Caco-2 (cell line): ENCODE measurements at places on chromosomes 4 and X. TPM values are rescaled to one million over a fixed set of nuclear protein-coding genes. Genes with fewer than 3 reads are reported as not detected.

DNA sequence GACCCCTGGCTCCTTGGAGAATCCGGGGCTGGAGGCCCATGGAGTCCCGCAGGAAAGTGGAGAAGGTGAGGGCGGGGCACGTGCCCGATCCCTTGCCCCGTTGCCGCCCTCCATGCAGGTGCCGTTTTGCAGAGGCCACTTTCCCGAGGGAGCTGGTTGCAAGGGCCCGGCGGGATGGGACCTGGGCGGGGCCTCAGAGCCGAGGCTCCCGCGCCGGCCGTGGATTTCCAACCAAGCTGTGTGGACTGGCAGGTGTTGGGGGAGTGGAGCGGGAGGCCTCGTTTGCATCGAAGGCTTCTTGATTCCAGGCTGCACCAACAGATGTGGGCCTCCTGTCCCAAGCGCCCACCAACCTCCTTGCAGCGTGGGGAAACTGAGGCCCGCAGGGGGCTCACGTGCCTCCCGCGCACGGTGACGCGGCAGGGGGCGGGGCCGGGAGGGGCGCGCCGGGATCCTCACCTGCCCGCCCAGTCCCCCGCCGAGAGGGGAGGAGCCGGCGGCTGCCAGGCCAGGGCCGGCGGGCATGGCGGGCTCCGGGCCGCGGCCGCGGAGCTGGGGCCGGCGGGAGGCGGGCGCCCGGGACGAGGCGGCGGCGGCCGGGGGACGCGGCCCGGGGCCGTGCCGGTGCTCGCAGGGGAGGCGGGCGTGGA, 24.9 kb downstream of the SH3BP2 start:
- H3K27ac ChIP-seq, result peak overlapping the region; percentile 60
- H3K4me1 ChIP-seq, result peaks cover 7% of the 10 kb centered on the region; the same call in 1 of the 2 replicates
- H3K27me3 ChIP-seq, result no peaks in the 10 kb centered on the region
- peak overlapping the region; percentile 71 for H3K4me3 ChIP-seq
- no peaks in the 10 kb centered on the region for H3K36me3 ChIP-seq

DNA sequence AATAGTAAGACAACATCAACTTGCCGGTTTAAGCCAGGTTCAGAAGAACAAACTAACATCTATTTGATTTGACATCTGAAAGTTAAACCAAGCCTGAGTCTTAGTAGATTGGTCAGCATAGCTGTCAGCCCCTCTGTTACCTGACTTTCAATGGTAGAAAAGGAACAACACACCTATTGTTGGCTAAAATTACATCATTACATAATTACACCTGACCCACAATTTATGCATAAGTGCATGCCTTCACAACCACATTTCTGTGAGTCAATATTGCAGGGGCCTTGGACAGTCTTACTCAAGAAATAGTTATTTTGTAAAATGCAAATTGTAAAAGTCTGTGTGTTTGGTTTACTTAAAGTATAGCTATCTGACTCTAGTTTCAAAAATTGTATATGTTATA, 36.2 kb downstream of the EGFL6 start:
- H3K27ac ChIP-seq, result no peak overlapping the region
- H3K4me3 ChIP-seq, result no peak overlapping the region
- no peaks in the 10 kb centered on the region for H3K27me3 ChIP-seq
- H3K36me3 ChIP-seq, result no peaks in the 10 kb centered on the region
- DNase-seq, result no peak
- no peaks in the 10 kb centered on the region for H3K4me1 ChIP-seq

- H3K27ac ChIP-seq, result no peak overlapping the region
- H3K4me1 ChIP-seq, result no peaks in the 10 kb centered on the region
- no peak overlapping the region for H3K4me3 ChIP-seq
- H3K36me3 ChIP-seq, result no peaks in the 10 kb centered on the region; the same call in 1 of the 2 replicates
- DNase-seq, result no peak
Measured at GRCh38 chrX:115949900-115950822, 220.4 kb upstream of the AGTR2 start.

DNA sequence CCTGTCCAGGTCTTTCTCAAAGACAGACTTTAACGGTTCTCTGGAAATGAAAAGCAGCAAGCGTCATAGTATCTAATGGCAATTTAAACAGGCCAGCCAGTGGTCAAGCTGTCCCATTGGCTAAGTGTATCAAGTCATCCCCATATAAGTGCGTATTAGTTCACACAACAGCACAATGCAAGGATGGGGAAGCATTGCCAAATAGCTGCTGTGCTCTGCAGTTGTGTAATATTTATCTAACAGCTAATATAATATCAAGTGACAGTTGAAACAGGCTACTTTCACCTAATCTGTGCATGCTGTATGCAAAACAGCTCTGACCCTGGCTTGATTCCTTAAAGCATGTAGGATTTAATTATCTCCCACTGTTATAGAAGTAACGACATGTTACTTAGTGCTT, 134.8 kb upstream of the PPARGC1A start:
- no peak overlapping the region for H3K27ac ChIP-seq
- no peak overlapping the region for H3K4me3 ChIP-seq
- H3K36me3 ChIP-seq, result no peaks in the 10 kb centered on the region
- no peak for DNase-seq
- no peaks in the 10 kb centered on the region for H3K27me3 ChIP-seq

DNA sequence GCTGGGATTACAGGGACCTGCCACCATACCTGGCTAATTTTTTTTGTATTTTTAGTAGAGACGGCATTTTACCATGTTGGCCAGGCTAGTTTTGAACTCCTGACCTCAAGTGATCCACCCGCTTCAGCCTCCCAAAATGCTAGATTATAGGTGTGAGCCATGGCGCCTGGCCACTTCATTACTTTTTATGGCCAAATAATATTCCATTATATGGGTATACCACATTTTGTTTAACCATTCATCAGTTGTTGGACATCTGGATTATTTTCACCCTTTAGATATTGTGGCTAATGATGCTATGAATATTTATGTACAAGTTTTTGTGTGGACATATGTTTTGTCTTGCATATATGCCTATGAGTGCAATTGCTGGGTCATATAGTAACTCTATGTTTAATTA, 8.6 kb upstream of the FHIP1A start:
- H3K4me3 ChIP-seq, result no peak overlapping the region
- no peak overlapping the region for H3K27ac ChIP-seq
- H3K4me1 ChIP-seq, result no peaks in the 10 kb centered on the region
- no peaks in the 10 kb centered on the region for H3K36me3 ChIP-seq
- H3K27me3 ChIP-seq, result no peaks in the 10 kb centered on the region
- no peak for DNase-seq

DNA sequence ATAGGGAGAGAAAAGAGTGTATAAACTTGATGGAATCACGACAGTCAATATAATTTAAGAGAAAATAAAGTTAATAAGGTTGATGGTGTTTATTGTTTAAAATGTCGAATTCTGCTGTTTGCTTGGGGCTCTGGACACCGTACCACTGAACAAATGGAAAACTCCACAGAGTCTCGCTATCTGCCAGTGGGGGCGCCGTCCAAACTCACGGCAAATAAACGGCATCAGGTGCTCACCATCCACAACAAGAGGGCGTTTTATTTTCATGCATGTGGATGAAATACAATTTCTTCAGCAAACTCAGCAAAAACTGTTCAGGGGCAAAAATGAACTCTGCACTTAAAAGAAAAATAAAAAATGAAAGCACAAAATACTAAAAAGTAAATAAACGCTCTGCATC, 46.6 kb upstream of the FAM47C start:
- DNase-seq, result no peak
- no peaks in the 10 kb centered on the region for H3K27me3 ChIP-seq
- H3K36me3 ChIP-seq, result no peaks in the 10 kb centered on the region
- H3K27ac ChIP-seq, result no peak overlapping the region
- H3K4me1 ChIP-seq, result no peaks in the 10 kb centered on the region

DNA sequence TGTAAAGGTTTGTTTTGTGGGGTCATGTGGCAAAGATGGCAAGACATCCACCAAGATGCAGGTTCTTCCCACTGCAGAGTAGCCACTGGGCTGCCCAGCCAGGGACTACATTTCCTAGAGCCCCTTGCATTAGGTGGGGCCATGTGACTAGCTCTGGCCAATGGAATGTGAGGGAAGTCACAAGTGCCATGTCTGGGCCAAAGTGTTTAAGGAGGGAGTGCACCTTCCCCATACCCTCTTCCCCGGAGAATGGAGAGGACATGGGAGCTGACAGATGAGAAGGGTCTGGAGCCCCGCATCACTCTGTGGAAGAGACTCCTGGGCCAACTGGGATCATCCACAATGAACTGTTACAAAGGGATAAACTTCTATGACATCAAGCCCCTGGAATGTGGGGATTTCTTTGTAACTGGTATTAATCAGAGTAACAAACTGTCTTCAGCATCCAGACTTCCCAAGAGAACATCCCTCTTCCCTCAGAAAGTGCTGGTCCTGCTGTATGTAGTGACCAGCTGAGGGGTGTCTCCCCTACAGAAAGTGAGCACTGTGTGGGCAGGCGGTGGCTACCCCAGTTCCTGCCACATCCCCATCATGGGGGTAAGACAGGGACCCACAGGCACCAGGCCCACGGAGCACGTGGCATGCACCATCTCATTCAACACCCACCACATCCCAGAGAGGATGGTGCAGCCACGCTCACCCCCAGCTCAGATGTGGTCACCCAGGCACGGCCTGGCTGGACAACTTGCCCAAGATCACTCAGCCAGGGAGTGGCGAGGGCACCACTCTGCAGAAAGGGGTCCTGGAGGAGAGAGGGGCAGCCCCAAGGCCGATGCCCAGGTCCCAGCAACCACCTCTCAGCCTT, 10.9 kb downstream of the PPP2R2C start:
- no peaks in the 10 kb centered on the region for H3K27me3 ChIP-seq
- H3K4me1 ChIP-seq, result no peaks in the 10 kb centered on the region
- no peaks in the 10 kb centered on the region for H3K36me3 ChIP-seq
- H3K27ac ChIP-seq, result no peak overlapping the region
- no peak for DNase-seq
- H3K4me3 ChIP-seq, result no peak overlapping the region

DNA sequence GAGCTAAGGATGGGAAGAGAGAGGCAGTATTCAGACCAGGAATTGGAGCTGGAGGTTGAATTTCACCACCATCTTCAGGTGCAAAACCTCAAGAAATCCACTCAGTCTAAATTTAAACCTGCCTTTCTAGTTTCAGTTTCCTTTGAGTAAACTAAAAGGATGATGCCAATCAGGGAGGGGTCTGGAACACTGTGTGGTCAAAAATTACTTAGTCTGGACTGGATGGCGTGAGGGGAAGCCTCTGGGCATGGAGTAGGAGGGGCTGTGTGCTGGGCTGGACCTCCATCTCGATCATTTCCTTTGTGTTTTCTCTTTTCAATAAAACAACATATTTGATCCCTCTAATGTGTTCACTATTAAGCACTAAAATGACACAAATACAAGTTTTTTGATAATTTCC, 120.1 kb downstream of the GC start:
- no peak overlapping the region for H3K27ac ChIP-seq
- H3K36me3 ChIP-seq, result no peaks in the 10 kb centered on the region
- DNase-seq, result no peak
- no peaks in the 10 kb centered on the region for H3K4me1 ChIP-seq
- no peak overlapping the region for H3K4me3 ChIP-seq
- no peaks in the 10 kb centered on the region for H3K27me3 ChIP-seq

GRCh38 chrX:25275159-25275558, 259.4 kb upstream of the ARX start:
- no peak overlapping the region for H3K4me3 ChIP-seq
- no peaks in the 10 kb centered on the region for H3K4me1 ChIP-seq
- no peak overlapping the region for H3K27ac ChIP-seq
- H3K27me3 ChIP-seq, result no peaks in the 10 kb centered on the region

- no peaks in the 10 kb centered on the region for H3K27me3 ChIP-seq
- H3K36me3 ChIP-seq, result no peaks in the 10 kb centered on the region
- H3K4me3 ChIP-seq, result no peak overlapping the region
- no peak overlapping the region for H3K27ac ChIP-seq
Measured at GRCh38 chrX:108285356-108285755, 152.9 kb downstream of the COL4A6 start.

- H3K4me1 ChIP-seq, result peaks cover 9% of the 10 kb centered on the region
- DNase-seq, result no peak
- no peaks in the 10 kb centered on the region for H3K36me3 ChIP-seq
- H3K27ac ChIP-seq, result no peak overlapping the region
Measured at GRCh38 chrX:132428896-132429295, 59.9 kb downstream of the MBNL3 start.

DNA sequence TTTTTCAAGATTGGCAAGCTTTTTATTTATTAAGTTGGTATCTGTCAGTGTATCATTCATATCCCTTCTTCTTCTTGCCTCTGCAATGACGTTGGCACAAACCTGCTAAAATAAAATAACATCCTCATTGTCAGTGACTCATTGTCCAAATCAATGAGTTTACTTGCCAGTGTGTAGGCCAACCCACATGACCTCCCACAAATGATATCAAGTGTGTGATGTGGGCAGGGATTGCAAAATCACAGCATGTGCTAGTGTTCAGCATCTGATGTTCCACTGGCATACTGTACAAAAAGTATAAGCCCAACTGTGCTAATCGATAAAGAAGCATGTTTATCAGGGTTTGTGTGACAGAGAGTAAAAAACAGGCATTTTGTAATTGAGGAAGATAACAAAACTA, 25.5 kb downstream of the GPAT3 start:
- H3K36me3 ChIP-seq, result no peaks in the 10 kb centered on the region
- no peak for DNase-seq
- no peak overlapping the region for H3K4me3 ChIP-seq
- H3K4me1 ChIP-seq, result no peaks in the 10 kb centered on the region
- no peaks in the 10 kb centered on the region for H3K27me3 ChIP-seq
- H3K27ac ChIP-seq, result no peak overlapping the region

DNA sequence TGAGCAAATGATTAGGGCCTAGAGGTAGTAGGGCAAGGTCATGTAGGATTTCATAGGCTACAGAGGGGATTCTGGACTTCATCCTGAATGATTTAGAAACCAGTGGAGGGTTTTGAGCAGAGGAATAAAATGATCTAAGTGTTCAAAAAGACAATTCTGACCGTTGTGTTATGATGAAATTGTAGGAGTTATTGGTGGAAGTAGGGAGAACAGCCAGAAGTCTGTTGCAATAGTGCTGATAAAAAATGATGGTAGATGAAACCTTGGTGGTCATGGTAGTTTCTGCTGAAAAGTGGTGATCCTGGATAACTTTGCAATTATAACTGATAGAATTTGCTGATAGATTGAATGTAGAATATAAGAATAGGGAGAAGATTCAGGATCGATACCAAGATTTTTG, 60.2 kb downstream of the MID1IP1 start:
- H3K27ac ChIP-seq, result no peak overlapping the region
- no peak for DNase-seq
- H3K36me3 ChIP-seq, result no peaks in the 10 kb centered on the region
- H3K4me1 ChIP-seq, result no peaks in the 10 kb centered on the region

DNA sequence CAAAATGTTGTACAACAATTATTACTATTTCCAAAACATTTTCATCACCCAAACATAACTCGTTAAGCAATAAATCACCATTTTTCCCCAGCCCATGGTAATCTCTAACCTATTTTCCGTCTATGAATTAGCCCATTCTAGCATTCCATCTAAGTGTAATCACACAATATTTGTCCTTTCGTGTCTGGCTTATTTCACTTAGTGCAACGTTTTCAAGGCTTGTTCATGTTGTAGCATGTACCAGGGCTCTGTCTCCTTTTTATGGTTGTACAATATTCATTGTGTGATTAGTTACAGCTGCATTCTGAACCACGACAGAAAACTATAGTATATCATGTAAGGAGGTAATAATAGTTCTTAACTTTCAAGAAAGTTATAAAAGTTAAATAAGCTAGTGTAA, 656.0 kb upstream of the HS3ST1 start:
- H3K4me1 ChIP-seq, result no peaks in the 10 kb centered on the region
- H3K27me3 ChIP-seq, result no peaks in the 10 kb centered on the region
- no peak overlapping the region for H3K27ac ChIP-seq
- no peaks in the 10 kb centered on the region for H3K36me3 ChIP-seq
- DNase-seq, result no peak
- H3K4me3 ChIP-seq, result no peak overlapping the region

The GAB1 gene
- total RNA-seq, result 46.9 and 48.9 TPM in 2 replicates

The RASGEF1B gene
- 24.8 and 32.3 TPM in 2 replicates for total RNA-seq

The EDNRA gene
- total RNA-seq, result 0.58 and 0.73 TPM in 2 replicates

The MAGEC1 gene
- total RNA-seq, result not detected in 2 replicates

The SLC25A31 gene
- not detected in 2 replicates for total RNA-seq
